ENCODE measurements at places on chromosomes 11 and 22.

DNA sequence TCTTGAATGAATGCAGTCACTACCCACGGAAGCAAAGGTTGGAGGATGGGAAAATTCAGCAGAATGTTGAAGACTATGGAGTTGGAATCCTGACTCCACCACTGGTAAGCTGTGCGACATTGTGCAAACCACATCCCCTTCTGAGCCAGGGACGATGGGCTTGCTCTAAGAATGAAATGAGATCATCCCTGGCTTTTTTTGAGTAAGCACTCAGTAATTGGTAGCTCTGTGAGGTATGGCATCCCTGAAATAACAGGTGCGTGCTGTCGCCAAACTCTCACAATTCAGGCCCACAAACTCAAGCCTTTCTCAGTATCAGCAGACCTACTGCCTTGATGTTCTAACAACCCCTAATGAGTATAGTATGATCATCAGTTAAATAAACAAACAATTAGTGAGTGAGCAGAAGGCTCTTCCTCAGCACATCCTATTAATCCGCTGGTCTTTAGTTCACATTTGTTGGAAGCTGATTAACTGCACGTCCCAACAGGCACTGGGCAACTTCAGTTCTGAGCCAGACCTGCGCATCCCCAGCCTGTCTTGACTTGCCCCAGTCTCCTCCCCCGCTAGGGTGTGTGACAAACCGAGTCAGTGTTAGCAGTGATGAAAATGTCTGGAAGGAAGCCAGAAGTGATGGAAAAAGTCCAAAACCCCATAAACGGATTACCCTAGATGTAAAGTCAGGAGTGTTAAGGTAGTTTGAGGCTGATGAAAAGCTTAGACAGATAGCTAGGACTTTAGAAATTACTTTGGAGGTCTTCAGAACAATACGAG lies 235.5 kb downstream of the GRIK4 start:
- DNase-seq = no peak

DNA sequence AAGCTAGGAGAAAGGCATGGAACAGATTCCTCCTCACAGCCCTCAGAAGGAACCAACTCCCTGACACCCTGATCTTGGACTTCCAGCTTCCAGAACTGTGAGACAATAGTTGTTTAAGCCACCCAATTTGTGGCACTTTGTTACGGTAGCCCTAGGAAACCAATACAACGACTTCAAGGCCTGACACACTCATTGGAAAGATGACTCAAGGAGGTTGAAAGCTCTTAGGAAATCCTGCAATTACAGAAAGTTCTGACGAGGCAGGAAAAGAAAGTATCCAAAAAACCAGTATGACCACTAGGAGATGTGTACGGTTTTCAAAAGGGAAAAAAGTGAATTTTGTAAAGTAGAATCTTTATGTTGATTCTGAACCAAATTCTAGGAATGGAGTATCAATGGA lies 161.4 kb downstream of the SWAP70 start:
- no peak for DNase-seq

DNA sequence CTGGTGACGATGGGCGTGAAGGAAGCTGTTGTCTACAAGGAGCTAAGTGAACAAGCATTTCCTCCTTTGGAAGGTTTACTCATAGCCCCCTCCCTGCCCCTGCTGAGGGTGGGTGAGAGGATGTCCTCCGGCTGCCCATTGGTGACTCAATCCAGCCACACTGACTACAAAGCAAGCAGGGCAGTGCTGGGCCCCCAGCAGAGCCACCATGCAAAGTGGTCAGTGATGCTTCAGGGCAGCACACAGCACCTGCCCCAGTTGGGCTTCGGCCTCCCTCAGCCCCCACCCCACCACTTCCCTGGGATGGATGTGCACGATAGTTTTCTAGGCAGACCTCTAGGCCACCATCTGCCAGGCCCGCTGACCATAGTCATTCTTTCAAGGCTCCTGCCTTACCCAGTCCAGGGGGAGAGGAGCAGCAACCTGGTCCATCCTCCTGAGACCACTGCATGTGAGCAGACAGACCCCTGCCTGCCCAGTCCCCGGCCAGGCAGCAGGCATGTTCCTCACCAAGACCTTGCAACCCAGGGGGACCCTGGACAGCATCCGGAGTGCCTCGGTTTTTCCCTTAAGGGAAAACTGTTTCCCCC lies 125.1 kb downstream of the BCR start:
- no peak for DNase-seq

- no peak for DNase-seq
Observed at GRCh38 chr11:17934194-17934593, 78.7 kb downstream of the SERGEF start.

- DNase-seq = no peak
Observed at GRCh38 chr22:41524251-41524661, 20.0 kb downstream of the POLR3H start.
